Frontal cortex (tissue), 4 donors: ENCODE measurements at places on chromosomes 7 and 10.
A peak's percentile ranks its signal among the peaks of the same experiment; 100 is the strongest.

- DNase-seq: no peak
Measured at GRCh38 chr10:98400482-98400881, 14.5 kb downstream of the PYROXD2 start.

GRCh38 chr7:141744131-141744530 lies 6.0 kb downstream of the SSBP1 start:
- DNase-seq: no peak

DNA sequence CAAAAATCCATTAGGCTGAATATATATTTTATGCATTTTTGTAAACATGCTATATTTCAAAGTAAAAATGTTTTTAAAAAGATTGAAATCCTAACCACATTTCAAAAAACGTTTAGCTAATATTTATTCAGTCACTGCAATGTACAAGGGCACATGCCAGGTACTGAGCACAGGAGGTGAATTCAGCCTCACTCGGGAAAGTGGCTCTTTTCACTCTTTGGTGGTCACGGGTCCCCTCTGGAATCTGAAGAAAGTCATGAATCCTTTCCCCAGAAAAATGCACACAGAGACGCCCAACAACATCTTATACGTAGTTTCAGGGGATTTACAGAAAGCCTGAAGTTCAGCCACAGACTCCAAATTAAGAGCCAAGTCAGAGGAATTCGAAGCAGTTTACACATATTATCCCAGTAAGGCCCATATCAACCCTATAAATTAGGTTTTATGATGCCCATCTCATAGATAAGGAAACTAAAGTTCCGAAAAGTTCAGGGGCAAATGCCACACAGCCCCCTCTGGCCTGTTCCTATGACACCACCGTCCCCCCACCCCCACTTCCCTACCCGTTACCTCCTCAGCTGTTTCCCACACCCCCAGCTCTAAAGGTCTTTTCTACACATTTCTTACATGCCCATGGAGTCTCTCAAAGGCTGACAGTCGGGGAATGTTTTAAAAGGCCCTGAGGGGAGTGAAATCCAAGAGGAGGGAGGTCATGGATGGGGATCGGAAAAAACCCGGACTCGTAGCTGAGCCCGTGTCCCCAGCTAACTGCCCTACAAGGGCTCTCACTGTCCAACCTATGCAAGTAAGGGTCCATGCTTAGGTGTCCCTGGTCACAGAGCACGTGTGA lies 9.6 kb upstream of the SVOPL start:
- DNase-seq: no peak

DNA sequence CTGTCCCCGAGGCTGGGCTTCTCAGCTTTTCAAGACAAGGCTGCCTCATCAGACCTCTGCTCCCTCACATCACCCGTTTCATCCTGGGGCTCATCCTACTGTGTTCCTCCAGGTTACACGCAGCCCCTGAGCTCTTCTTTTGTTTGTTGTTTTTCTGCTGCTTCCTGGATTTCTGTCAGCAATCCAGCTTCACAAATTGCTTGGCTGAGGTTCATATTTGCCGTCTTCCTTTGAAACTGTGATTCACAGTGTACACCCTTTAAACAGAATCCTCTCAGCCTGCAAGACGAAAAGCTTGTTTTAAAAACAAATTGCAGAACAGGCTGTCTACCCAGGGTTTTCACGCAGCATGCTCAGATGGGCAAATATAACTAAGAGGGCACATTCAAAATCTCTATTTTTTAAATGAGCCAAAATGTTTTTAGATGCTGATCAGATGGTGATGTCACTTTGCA lies 39.1 kb upstream of the PARD3 start:
- peak; percentile 35 for DNase-seq

DNA sequence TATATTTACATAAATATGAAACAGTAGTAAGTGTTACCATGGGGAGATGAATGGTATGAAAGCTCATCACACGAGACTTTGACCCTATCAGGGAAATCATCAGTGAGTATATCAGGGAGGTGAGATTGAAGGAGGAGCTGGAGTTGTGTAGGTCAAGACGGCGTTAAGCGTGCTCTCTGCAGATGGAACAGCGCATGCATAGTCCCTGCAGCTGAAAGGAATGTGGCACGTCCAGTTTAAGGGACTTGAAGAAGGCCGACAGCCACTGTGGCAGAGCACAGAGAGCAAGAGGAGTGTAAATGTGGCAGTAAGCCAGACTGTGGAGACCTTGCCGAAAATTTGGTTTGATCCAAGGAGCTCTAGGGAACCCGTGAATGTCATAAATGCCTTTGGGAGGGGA lies 38.9 kb downstream of the POU6F2 start:
- DNase-seq: no peak
